ENCODE measurements at places on chromosomes 2 and 18. TPM values are rescaled to one million over a fixed set of nuclear protein-coding genes. Genes with fewer than 3 reads are reported as not detected.

DNA sequence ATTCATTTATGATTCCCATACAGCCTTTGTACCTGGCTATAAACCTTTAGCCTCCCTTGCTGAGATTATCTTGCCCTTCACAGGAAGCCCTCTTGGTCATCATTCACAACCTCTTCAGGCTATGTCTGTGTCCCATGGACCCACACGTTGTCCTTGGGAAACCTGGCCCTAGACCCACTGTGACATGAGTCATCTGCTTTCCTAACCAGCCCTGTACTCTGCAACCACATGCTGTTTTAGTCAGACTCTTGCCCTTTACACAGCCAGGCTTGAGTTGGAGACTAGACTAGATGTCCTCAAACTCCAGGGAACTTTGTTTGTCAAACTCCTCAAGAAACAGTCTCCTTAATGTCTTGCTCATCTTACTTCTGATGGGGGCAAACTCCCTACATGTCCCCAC, 229.3 kb upstream of the ZSWIM2 start:
- no peak for DNase-seq
- H3K4me3 ChIP-seq = no peak overlapping the region
- no peaks in the 10 kb centered on the region for H3K4me1 ChIP-seq
- no peaks in the 10 kb centered on the region for H3K27me3 ChIP-seq
- no peaks in the 10 kb centered on the region for H3K36me3 ChIP-seq
- H3K27ac ChIP-seq = no peak overlapping the region

GRCh38 chr2:148615381-148615841, 29.1 kb upstream of the EPC2 start:
- no peaks in the 10 kb centered on the region for H3K36me3 ChIP-seq
- no peak overlapping the region for H3K27ac ChIP-seq
- no peaks in the 10 kb centered on the region for H3K27me3 ChIP-seq
- H3K4me1 ChIP-seq = peaks cover 2% of the 10 kb centered on the region
- no peak overlapping the region for H3K4me3 ChIP-seq
- no peak for DNase-seq

GRCh38 chr2:105796791-105797190, 52.1 kb downstream of the NCK2 start:
- H3K4me3 ChIP-seq = no peak overlapping the region
- no peaks in the 10 kb centered on the region for H3K27me3 ChIP-seq
- H3K4me1 ChIP-seq = peaks cover 69% of the 10 kb centered on the region
- H3K36me3 ChIP-seq = peaks cover 4% of the 10 kb centered on the region

GRCh38 chr2:71696381-71696780, 243.0 kb downstream of the DYSF start:
- H3K4me1 ChIP-seq = peaks cover 2% of the 10 kb centered on the region
- DNase-seq = no peak
- no peak overlapping the region for H3K4me3 ChIP-seq
- peaks cover 6% of the 10 kb centered on the region for H3K27me3 ChIP-seq
- no peaks in the 10 kb centered on the region for H3K36me3 ChIP-seq
- H3K27ac ChIP-seq = no peak overlapping the region

DNA sequence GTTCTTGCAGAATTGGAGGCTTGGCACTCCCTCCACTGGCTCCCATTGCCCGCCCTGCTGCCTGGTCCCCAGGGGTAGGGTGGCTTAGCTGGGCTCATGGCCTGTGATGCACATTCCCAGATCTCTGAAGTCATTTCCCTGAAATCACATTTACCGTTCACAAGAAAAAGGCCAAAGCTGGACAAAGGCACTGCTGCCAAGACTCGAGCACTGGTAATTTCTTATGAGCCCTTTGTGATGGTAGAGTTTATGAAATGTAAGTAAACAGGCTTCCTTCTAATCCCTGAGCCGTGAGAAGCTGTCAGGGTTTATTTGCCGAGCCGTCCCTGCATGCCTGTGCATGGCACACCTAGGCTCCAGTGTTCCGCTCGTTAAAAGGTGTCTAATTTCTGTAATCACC, 247.2 kb upstream of the EPAS1 start:
- H3K36me3 ChIP-seq = no peaks in the 10 kb centered on the region
- DNase-seq = no peak
- H3K4me1 ChIP-seq = no peaks in the 10 kb centered on the region
- no peaks in the 10 kb centered on the region for H3K27me3 ChIP-seq

DNA sequence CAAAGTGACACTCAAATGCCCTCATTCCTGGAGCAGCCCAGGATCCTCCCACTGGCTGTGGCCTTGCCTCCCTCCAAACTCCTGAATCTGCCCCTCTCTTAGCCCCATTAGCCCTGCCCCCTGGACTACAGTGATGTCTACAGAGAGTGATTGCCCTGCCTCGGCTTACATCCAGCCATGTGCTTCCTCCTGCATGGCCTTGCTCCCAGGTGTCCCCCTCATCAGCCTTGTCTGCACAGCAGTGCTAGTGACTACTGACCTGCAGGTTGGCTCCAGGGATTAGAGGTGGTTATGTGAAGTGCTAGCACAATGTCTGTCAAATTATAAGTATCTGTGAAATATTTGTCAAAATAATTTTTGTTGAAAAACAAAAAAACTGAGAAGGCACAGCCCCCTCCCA, 259.1 kb upstream of the MYT1L start:
- H3K27ac ChIP-seq = no peak overlapping the region
- no peaks in the 10 kb centered on the region for H3K27me3 ChIP-seq
- DNase-seq = no peak
- no peaks in the 10 kb centered on the region for H3K4me1 ChIP-seq

DNA sequence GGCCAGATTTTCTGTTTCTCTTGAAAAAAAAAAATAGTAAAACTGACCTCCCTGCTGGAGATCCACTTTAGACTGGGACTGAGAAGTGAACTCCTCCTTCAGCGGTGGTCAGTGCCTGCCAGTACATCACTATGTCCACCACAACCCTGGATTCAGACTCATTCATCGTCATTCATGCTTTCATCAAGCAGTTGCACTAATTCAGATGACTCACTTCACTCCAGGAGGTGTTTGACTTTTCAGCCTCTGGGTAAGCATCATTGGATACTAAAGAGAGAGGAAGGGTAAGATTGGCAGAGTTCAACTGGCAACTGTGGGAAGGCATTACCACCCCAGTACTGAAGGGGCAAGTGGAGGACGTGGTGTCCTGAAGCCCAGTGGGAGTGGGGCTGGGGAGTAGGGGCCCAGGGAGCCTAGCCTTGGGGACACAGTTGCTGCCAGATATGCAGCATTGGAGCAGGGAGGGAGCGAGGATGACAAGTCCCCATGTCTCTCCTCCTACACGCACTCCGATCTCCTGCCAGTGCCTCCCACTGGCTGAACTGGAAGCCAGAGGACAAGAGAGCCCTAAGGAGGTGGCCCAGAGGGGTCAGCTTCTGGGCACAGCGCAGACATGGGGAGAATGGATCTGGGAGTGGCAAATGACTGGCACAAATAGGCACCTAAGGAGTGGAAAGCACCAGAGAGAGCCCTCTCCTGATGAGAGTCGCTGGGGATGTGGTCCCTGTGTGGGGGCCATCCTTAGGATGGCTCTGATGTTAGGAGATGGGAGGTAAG, 111.1 kb downstream of the TGFA start:
- no peak for DNase-seq
- no peaks in the 10 kb centered on the region for H3K36me3 ChIP-seq
- no peaks in the 10 kb centered on the region for H3K27me3 ChIP-seq
- H3K27ac ChIP-seq = no peak overlapping the region
- H3K4me3 ChIP-seq = no peak overlapping the region

DNA sequence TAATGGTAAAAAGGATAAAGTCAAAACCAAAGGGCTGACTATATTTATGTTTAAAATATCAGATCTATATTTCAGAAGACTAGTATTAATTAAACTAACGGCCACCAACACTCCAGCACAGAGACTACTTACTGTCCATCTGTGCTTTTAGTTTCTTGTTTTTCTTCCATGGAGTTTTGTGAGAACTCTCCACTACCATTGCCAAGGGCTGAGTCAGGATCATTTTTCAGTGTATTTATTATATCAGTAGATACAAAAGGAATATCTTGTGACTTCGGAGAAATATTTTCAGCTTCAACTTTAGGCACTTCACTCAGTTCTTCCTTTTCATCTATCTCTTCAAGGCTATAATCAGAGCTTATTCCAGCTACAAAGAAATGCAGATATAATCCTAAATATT, 79.1 kb upstream of the GRB14 start:
- no peaks in the 10 kb centered on the region for H3K27me3 ChIP-seq
- no peak overlapping the region for H3K27ac ChIP-seq
- no peaks in the 10 kb centered on the region for H3K4me1 ChIP-seq

DNA sequence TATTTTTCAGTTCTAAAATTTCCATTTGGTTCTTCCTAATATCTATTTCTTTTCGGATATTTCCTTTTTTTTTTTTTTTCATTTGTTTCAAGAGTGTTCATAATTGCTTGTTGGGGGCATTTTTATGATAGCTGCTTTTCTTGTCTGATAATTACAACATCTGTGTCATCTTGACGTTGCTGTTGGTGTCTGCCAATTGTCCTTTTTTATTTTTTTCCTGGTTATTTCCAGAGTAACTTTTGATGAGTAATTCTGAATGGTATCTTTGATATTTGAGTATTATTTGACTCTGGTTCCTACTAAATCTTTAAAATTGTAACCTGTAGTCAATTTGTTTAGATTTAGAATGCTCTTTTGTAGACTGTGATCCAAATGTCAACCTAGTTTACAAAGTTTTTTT, 51.3 kb upstream of the CHRNA1 start:
- H3K4me3 ChIP-seq = no peak overlapping the region
- no peak for DNase-seq
- no peaks in the 10 kb centered on the region for H3K4me1 ChIP-seq
- no peaks in the 10 kb centered on the region for H3K36me3 ChIP-seq

- no peak for DNase-seq
- no peak overlapping the region for H3K4me3 ChIP-seq
- H3K36me3 ChIP-seq = no peaks in the 10 kb centered on the region
- no peaks in the 10 kb centered on the region for H3K4me1 ChIP-seq
- H3K27me3 ChIP-seq = peaks cover 36% of the 10 kb centered on the region
These were observed 2.3 kb downstream of the LYPD1 start for GRCh38 chr2:132667706-132668105.

MRO gene
- 1.4 TPM for total RNA-seq

CFAP65 gene
- total RNA-seq = 0.05 TPM
